NCI-H2081 treated with DMSO at 0.1 percent for 48 hours (cell line): ENCODE measurements at places on chromosomes 12 and 14.
A peak's percentile ranks its signal among the peaks of the same experiment; 100 is the strongest.

DNA sequence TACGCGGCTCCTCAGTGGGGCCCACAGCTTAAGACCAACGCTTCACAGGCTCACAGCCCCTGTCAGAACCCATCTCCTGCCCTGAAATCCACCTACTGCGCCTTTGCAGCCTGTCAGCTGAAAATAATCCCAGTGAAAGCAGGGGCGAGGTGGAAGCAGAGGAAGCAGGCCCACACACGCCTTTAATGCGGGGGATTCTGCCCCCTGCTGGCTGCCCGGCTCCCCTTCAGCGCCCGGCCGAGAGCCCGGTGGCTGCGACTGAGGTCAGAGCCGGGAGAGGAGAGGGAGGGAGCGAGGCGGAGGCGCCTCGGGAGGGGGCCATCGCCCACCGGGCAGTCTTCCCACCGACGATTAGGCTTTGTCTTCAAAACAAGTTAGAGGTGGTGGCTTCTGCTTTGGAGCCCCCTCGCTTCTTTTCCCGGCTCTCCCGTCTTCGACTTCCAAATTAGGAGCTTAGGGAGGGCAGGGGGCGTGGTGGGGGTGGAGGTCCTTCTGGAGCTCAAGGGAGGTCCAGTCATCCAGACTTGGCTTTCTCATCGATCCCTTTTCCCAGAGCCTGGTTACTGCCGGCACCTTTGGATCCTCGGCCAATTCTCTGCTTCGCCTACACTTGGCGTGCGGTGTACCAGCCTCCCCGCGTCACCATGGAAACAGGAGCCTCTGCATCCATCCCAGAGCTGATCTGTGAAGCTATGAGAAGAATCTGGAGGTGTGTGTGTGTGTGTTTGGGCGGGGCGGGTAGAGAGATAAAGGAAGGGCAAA lies 25.2 kb upstream of the RND1 start:
- DNase-seq, result peak; percentile 9

DNA sequence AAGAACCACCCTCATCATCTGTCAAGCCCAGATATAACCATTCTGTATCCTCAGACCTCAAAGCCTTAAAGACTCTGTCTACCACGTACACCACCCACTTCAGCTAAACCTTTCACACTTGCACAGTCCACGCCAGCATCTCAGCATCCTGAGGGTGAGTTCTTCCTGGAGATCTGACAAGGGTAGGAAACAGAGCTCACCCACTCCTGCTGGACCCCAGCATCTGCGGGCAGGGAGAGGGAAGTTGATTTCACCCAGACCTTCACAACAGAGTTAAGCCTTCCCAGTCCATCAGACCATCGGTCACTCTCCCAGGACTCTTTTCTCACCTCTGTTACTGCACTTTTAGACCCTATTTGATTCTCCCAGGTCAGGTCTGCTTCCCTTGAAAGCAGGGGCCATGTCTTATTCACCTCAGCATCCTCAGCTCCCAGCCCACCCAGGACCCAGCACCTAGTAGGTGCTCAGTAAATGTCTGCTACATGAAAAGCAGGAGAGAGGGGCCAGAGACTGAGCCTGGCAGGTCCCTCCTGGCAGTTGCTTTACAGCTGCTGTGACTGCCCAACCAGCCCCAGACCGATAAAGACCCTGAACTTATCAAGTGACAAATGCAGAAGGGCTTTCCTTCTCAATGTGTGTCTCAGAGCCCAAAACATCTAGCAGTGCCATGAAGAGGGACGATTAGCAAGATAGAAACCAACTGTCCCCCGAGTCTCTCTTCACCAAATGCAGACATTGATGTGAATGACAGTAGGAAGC lies 34.1 kb downstream of the ANO2 start:
- DNase-seq, result no peak

GRCh38 chr14:29814156-29815015 lies 113.3 kb downstream of the PRKD1 start:
- DNase-seq, result peak; percentile 31

DNA sequence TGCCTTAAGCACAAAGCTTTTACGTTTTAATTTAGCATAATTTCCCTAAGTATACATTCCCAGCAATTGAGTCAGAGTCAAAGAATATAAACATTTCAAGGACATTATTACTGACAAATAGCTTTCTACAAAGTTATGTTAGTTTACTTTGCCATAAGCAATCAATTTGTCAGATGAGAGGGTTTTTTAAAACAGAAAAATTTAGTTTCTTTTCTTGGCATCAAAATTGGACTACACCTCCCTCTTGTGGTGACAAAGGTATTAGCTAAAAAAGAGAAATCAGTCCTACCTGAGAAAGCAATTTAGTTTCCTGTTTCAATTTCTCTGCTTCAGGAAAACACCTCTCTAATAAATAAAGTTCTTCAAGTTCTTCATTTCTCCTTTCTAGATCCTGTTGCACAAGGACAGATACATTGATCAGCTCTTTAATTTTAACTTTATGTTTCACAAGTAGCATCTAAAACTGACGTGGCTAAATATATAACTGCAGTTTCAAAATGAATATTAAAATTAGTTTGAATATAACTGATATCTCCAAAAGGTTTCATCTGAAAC lies 39.9 kb downstream of the DNAI7 start:
- DNase-seq, result no peak

DNA sequence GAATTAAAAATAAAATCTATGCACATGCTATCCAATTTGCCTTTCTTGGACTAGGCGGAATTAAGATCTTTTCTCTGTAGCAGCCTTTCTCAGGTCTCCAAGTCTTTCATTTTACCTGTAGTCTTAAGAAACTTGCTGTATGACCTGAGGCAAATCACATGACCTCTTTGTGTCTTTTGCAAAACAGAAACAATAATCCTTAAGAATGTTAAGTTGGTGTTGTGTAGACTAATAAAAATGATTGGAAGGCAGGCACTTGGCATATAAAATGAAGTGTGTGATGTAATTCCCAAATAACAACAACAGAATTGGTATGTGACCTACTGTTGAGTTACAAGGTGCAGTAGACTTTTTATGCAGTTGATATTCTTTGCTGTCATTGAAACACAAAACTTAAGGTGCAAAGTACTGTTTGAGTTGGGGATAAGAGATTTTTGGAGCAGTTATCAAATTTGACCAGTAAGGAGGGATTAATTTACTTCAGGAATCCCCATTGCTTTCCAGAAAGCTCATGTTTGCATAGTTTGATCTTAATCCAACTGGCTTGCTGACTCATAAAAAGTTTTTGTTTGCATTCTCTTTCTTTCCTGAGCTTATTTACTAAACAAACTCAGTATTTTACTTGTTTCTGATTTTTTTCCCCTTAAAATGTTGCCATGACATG lies 51.4 kb downstream of the SUSD6 start:
- DNase-seq, result no peak

DNA sequence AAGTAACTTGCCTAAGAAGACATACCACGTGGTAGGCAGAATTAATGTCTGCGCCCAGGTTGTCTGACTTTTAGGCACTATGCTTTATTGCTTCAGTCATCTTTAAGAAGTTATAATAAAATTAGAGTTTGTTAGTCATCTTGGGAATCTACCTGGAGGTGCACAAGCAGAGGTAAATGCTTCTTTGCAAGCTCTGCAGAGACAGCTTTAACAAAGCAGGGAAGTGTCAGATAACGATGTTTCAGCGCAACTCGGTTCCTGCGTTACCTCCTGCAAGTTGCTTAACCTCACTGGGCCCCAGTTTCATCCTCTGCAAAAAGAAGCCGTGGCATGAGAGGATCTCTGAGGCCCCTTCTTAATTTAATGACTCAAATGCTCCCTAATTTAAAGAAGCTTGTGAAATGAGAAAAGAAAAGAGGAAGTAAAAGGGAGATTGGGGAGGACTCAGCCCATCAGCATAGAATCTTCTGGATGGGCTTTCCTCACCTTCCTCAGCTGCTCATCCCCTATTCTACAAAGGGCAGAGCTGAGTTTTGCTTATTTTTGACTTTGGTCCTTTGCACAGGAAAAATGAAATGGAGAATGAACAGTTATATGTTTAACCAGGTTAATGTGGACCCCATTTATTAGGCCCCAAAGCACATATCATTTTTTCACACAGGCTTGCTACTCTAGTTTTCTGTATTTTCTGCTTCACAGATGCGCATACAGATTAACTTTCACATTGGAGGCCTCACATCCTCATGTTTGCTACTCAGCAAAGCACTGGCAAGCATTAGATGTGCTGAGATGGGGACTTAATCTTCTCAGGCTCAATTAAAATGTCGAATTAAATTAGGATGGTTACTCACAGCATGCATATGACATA lies 5.1 kb downstream of the ARHGDIB start:
- DNase-seq, result no peak

DNA sequence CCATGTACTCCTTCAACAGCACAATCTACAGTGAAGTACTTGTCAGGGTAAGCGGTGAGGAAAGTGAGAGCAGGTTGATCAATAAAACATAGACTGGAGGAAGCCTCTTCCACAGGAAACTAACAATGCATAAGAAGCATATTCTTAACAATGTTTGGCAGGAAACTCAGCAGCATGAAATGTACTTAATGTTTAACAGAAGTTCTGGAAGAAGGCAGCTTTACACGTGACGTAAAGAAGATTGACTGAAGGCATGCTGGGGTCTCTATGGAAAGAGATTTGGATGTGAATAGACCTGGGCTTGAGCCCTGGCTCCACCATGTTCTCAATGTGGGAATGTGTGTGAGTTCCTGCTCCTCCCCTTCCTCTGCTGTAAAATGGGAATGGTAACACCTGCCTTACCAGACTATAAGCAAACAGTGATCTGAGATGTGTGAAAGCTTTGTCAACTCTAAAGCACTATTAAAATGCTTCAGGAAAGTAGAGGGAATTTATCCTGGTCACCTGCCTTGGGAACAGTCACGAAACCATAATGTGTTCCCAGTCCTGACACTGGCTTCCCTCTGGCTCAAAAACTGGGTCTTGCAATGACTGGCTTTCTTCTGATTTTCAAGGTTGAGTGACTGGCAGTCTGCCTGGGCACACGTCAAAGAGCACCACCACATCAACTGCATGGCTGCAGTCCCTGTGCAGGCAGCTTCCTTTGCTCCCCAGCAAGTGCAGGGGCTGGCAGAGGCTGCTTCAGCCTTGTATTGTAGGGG lies 384.6 kb downstream of the APAF1 start:
- DNase-seq, result no peak

DNA sequence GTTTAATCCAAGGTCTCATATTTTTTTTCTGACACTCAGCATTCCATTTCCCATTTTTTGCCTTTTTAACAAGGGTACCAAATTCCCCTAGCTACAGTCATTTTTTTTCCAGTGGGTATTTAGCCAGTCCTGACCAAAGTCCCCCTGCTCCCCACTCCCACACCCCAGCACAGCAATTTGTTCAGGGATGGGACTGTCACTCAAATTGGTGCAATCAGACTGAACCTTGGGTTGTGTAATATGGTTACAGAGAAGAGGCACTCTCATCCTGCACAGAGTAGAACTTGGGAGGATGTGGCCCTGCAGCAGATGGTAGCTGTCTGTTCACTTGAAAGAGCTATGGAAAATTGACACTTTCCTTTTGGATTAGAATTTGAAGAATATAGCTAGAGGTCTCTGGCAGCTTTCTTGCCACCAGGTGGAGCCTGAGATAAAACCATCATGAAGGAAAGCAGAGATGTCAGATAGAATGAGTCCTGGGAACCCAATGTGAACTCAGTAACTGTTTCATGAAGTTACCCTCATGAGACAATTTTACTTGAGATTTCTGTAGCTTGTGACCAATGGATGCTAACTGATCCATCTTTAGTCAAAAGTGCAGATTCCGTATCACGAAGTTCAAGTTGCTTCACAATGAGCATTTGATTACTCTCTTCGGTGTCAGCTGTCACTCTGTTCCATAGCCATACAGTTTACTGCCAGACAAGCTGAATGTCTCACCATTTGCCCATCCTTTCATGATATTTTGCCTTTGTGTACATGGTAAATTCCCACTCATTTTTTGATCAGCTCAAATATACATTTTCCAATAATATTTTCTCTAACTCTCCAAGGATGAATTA lies 394.0 kb upstream of the SYT1 start:
- peak; percentile 11 for DNase-seq

GRCh38 chr12:107014055-107014454 lies 27.1 kb upstream of the MTERF2 start:
- DNase-seq, result peak; percentile 48

DNA sequence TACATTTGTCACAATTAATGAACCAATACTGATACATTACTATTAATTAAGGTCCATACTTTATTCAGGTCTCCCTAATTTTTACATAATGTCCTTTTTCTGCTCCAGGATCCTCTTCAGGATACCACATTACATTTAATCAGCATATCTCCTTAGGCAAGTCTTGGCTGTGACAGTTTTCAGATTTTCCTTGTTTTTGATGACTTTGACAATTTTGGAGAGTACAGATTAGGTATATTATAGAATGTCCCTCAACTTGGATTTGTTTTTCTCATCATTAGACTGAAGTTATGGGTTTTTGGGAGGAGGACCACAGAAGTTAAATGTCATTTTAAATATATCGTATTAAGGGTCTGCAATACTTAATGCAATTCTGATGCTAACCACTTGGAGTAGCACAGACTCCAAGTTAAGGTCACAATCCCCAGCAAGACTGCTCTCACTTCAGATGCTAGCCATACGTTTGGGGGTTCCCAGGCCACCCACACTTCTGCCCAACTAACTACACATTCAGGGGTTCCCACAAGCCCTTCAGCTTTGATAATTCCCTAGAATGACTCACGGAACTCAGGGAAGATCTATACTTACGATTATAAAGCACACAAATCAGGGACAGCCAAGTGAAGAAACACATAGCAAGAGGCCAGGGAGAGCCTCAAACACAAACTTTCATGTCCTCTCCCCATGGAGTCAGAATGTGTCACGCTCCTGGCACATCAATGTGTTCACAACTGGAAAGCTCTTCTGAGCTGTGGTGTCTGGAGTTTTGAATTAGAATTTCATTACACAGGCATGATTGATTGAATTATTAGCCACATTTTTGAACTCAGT lies 17.0 kb upstream of the NUBPL start:
- DNase-seq, result no peak

GRCh38 chr12:59036347-59036746 lies 116.0 kb upstream of the LRIG3 start:
- DNase-seq, result no peak

DNA sequence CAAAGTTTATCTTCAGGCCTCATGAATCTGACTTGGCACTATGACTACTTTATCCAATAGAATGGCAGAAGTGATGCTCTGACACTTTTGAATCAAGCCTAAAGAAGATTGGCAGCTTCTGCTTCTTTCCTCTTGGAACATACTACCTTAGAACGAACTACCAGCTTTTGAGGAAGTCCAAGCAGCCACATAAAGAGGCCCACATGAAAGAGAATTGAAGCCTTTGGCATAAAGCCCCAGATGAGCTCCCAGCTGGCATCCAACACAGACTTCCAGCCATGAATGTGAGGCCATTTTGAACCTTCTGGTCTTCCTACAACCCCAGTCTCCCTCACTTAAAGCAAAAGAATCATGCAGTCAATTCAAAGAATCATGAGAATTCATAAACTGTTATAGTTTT lies 65.8 kb downstream of the EEA1 start:
- no peak for DNase-seq

DNA sequence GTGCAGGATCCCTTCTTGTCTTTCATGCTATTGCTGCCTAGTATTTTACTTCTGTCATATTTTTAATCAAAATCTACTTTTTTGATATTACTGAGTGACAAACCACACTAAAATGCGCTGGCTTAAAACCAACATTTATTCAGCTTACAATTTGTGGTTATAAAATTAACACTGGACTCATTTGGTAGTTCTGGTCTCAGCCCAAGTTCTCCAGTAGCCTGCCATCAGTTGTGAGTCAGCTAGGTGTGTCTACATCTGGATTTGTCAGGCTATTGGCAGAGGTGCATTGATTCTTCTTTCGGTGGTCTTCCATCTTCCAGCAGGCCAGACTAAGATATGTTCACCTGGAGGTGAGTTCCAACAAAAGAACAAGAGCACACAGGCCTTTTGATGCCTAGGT lies 765.1 kb upstream of the FBXO33 start:
- no peak for DNase-seq
